Testis (tissue), 5 donors: ENCODE measurements at places on chromosomes 7 and 10. TPM values are rescaled to one million over a fixed set of nuclear protein-coding genes. Genes with fewer than 3 reads are reported as not detected.

GRCh38 chr7:132576721-132577085 lies 433 bp upstream of the PLXNA4 start:
- no peak for DNase-seq

GRCh38 chr10:85317827-85318226 lies 989.4 kb downstream of the CCSER2 start:
- no peak for DNase-seq

GRCh38 chr10:104642658-104643302 lies 1.7 kb downstream of the SORCS3 start:
- DNase-seq, result peak; percentile 76

PLA2G12B gene
- total RNA-seq, result not detected

- no peak for DNase-seq
Measured at GRCh38 chr10:88672041-88672440, 7.8 kb downstream of the LIPF start.

GRCh38 chr10:44859546-44860285 lies 51.4 kb upstream of the TMEM72 start:
- no peak for DNase-seq

DNA sequence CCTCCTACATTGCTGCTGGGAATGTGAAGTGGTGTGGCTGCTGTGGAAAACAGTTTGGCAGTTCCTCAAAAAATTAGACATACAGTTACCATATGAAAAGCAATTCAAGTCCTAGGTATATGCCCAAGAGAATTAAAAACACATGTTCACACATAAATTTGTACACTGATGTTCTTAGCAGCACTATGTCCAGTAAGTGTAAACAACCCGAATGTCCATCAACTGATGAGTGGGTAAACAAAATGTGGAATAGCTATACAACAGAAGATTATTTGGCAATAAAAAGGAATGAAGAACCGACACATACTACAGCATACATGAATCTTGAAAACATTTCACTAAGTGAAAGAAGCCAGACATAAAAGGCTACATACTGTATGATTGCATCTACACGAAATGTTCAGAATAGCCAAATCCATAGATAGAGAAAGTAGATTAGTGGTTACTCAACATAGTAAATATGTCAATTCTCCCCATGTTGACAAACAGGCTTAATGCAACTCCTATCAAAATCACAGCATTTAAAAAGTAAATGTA lies 17.2 kb downstream of the CEP41 start:
- DNase-seq, result no peak

- DNase-seq, result no peak
Measured at GRCh38 chr7:120869700-120870099, 11.8 kb upstream of the TSPAN12 start.

DNA sequence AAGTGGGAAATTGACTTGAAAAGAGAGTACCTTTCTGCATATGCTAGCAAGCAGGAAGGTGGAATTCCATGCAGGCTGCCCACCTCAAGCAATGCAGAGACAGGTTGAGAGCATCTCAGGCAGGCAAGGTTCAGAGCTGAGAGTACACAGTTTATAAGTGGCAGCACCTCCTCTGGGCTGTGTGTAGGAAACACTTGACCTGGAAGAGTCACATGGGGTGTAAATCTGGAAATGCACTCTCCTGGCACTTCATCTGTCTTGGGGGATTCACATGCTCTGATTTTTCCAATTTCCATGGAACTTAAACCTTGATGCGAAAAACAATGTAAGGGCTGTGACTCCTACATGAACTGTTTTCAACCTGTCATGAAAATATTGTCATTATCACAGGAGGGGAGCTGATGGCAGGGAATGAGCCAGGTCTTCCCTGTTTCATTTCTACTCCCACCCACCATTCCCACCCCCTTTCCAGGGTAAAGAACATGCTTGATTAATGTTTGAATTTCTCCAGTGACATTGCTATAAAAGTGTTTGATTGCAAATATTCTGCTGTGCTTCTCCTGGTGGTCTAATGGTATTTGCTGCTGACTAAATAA lies 328.3 kb downstream of the BICC1 start:
- DNase-seq, result no peak

DNA sequence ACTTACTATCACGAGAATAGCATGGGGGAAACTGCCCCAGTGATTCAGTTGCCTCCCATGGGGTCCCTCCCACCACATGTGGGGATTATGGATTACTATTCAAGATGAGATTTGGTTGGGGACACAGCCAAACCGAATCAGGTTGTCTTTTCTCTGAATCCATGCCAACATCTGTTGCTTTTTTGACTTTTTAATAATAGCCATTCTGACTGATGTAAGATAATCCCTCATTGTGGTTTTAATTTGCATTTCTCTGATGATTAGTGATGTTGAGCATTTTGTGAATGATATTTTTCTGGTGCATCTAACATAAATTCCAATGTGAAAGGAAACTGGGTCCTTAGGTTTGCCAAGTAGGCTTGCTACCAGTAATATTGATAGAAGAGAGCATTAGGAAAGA lies 69.0 kb upstream of the ARHGAP21 start:
- no peak for DNase-seq

GRCh38 chr10:30185916-30186315 lies 126.5 kb upstream of the JCAD start:
- DNase-seq, result no peak

YKT6 gene
- 72.3 TPM for total RNA-seq

DNA sequence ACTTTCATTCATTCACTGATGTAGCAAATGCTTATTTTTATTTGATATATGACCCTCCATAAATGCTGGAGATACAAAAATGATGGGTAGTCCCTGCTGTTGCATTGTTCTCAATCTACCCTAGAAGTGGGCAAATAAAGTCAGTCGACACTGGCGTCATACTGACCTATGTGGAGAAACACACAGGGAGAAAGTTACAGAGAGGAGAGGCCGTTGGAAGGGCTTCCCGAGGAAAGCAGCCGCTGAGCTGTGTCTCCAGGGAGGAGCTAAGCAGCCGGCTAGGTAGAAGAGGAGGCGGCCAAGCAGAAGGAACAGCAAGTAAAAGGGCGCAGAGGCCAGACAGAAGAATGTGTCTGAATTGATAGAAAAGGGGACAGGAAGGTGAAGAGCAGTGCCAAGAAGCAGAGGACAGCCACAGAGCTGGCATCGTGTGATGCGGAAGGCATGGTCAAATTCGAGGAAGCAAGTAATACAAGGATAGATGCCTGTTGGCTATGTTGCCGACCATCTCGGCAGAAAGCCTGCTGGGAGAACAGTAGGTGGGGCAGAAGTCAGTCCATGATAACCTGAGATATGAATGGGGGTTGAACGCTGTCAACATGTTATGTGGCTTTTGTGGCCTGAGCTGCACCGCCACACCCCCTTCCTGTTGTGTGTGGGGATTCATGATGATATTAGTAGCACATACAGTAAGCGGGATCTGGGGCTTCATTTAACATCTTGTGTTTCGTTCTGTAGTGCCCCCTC lies 25.9 kb downstream of the ST8SIA6 start:
- no peak for DNase-seq

DNA sequence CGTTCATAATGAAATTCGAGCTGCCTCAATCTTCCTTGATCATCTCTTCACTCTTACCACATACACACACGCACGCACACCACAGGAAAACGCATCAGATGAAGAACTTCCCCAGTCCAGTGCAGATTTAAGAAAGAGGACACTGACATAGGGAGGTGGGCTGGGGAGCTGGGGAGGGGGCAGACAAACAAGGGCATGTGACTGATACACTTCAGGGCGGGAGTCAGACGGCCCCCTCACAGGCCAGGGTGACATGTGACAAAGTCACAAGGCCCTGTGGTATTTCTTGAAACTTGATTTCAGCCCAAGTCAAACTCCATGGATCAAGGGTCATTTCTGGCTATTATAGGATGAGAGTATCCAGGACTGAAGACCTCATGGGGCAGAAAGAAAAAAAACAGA lies 82.6 kb downstream of the KCNMA1 start:
- DNase-seq, result peak; percentile 16

DNA sequence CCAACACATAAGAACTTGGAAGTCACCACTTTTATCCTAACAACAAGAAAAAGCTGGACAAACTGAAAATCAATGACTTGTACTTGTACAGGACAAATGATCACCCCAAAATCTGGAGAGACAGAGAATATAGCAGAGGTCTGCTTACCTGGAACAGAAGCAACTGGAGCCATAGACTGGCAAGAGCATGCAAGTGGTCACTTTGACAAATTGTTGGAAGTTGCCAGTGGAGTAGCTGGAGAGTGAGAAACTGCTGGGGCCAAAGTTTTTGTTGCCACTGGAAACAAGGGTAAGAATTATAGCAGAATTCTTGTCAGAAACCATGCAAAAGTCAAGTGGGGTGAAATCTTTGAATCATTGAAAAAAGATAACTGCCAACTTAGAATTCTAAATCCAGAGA lies 35.2 kb downstream of the NPY start:
- DNase-seq, result no peak

- no peak for DNase-seq
Measured at GRCh38 chr10:28559618-28560017, 26.7 kb downstream of the WAC start.

- no peak for DNase-seq
Measured at GRCh38 chr7:30990673-30991170, 27.0 kb downstream of the GHRHR start.

IDI2 gene
- total RNA-seq, result not detected

GSTO1 gene
- total RNA-seq, result 16.4 TPM

CPA4 gene
- total RNA-seq, result 0.68 TPM

IFIT2 gene
- total RNA-seq, result 1.6 TPM

GIMAP1 gene
- total RNA-seq, result 1.4 TPM

ZEB1 gene
- 35.9 TPM for total RNA-seq

CALML3 gene
- total RNA-seq, result 0.19 TPM

DNA sequence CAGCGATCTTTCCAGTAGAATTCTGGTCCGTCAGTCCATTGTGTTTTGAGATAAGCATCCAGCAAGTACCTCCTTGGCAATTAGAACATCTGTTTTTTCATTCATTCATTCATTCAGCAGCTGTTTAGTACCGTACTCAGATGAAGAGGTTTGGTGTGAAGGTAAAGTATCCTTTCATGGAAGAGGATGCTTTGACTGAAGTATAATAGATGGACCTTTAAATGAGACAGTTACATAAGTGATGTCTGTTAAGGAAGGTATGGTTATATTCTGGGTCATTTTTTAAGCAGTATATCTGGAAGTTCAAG lies 1.2 kb downstream of the MAPK8 start:
- no peak for DNase-seq

DNA sequence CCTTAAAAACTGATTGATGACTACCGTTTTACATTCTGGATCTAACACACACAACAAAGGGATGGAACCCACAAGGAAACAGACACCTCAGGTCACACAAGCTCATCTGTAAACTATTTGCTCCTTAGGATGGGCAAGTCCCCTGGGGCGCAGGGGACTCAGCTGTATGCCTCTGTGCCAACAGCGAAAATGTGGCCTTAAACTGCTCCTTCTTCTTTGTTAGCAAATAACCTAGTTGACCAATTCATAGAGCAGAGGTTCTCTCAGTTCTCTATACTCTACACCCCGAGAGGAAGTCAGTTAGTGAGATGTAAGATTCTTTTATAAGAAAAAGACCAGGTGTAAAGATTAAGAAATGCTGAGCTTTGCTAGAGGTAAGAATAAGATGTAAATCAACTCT lies 181.9 kb upstream of the PRSS58 start:
- DNase-seq, result no peak

- no peak for DNase-seq
Measured at GRCh38 chr10:3290550-3290949, 118.0 kb upstream of the PITRM1 start.

CTAGE8 gene
- 4.4 TPM for total RNA-seq

- DNase-seq, result no peak
Measured at GRCh38 chr7:76356823-76357222, 2.0 kb downstream of the YWHAG start.

GRCh38 chr7:118473271-118473670 lies 248.8 kb downstream of the ANKRD7 start:
- peak; percentile 17 for DNase-seq

DNA sequence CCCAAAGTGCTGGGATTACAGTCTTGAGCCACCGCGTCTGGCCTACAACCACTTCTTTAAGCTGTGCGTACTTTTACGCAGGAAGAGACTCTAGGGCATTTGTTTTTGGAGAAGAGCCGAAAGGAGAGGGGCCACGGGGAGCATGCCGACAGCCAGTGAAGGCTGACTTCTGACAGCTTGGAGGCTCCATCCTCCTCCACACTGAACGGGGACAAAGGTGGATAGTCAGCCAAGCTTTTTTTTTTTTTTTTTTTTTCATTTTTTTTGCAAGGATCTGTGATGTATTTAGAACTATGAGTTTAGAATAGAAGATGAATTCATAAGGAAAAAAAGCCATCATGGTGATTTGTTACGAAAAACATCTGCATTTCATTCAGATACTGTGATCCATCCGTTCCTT lies 221.7 kb downstream of the ARHGAP21 start:
- no peak for DNase-seq

- DNase-seq, result no peak
Measured at GRCh38 chr10:101304316-101304715, 49.6 kb upstream of the BTRC start.

RAMP3 gene
- 23.8 TPM for total RNA-seq

GRCh38 chr10:58412502-58412961 lies 27.3 kb downstream of the TFAM start:
- no peak for DNase-seq

DNA sequence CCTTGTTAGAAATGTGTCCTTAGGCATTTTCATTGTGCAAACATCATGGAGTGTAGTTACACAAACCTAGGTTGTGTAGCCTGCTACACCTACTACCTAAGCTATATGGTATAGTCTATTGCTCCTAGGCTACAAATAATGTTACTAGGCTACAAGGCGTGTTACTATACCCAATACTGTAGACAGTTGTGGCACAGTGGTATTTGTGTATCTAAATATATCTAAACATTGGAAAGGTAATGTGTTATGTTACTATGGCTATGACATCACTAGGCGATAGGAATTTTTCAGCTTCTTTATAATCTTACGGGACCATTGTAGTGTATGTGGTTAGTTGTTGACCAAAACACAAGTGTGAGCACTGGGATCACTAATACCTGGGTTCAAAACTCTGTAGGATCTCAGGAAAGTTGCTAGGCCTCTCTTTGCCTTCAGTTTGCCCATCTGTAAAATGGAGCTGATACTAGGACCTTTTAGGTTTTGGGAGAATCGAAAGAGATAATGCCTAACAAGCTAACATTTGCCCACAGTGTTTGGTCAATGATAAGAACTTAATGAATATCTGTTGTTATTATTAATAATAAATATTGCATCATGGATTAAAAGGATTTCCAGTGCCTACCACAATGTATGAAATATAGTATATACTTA lies 2.7 kb downstream of the BICC1 start:
- no peak for DNase-seq

SFTPD gene
- total RNA-seq, result 0.94 TPM

TEX47 gene
- 23.9 TPM for total RNA-seq

DNA sequence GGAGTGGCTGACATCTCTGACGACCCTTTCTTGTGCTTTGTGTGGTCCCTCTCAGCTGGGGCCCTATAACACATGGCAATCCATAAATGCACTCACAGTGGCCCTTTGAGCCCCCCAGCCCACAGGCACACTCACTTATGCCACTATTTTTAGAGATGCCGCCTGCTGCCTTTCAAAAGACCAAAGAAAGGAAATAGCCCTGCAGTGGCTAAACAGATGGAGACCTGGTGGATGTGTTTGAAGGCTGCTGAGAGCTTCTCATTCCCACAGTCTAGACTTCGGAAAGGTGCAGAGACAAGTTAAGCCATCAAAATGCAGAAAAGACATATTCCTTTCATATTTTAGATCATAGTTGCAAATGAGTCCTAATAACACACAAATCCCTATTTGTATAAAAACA lies 42.0 kb upstream of the PDZD8 start:
- DNase-seq, result no peak

- DNase-seq, result no peak
Measured at GRCh38 chr10:75825661-75826060, 394.2 kb downstream of the LRMDA start.
